NCI-H2171 treated with DMSO at 0.1 percent for 48 hours (cell line): ENCODE measurements at places on chromosomes 7 and 10.

- no peak for DNase-seq
Observed at GRCh38 chr10:78655979-78656378, 412.8 kb upstream of the ZMIZ1 start.

GRCh38 chr10:43689618-43689954 is 40.9 kb upstream of the ZNF32 start:
- DNase-seq = no peak

- DNase-seq = no peak
Observed at GRCh38 chr7:94425546-94425945, 30.9 kb downstream of the COL1A2 start.

DNA sequence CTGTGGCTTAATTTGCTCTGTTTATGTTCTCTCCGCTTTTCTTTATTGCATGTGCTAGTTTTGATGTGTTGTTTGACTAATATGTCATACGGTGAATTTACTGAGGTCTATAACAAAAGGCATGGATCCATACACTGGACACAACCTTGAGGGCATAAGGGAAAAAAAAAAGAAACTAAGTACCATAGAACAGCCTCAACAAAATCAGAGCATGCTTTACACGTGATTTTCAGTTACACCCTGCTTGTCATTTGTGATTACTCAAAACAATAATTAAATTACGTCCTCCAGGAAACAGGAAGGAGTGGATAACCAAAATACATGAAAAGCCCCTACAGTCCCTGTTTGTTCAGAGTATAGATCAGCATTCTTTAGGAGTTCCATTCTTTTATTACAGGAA is 150.5 kb downstream of the CRPPA start:
- DNase-seq = no peak

DNA sequence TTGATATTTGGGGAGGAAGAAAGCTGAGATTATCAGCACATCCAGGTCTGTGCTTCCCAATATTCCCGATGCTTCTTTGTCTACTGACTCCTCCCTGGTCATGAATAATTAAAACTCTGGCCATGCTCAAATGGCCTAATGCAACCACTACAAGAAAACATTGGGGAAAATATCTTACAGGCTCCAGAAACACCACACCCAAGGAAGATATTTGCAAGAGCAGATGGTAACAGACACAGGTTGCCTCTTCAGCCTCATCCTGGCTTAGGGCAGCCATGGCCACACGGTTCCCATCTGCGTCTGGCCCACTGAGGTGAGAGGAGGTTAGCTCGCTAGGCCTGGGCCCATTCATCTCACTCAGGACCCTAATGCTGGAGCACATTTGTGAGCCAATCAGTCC is 108.4 kb upstream of the SDK1 start:
- no peak for DNase-seq

- no peak for DNase-seq
Observed at GRCh38 chr7:8932751-8933150, 499.3 kb downstream of the NXPH1 start.

- no peak for DNase-seq
Observed at GRCh38 chr7:121271916-121272315, 56.9 kb upstream of the WNT16 start.
